Mucosa of descending colon (tissue), 3 donors: ENCODE measurements at places on chromosomes 4 and X. TPM values are rescaled to one million over a fixed set of nuclear protein-coding genes. Genes with fewer than 3 reads are reported as not detected.

DNA sequence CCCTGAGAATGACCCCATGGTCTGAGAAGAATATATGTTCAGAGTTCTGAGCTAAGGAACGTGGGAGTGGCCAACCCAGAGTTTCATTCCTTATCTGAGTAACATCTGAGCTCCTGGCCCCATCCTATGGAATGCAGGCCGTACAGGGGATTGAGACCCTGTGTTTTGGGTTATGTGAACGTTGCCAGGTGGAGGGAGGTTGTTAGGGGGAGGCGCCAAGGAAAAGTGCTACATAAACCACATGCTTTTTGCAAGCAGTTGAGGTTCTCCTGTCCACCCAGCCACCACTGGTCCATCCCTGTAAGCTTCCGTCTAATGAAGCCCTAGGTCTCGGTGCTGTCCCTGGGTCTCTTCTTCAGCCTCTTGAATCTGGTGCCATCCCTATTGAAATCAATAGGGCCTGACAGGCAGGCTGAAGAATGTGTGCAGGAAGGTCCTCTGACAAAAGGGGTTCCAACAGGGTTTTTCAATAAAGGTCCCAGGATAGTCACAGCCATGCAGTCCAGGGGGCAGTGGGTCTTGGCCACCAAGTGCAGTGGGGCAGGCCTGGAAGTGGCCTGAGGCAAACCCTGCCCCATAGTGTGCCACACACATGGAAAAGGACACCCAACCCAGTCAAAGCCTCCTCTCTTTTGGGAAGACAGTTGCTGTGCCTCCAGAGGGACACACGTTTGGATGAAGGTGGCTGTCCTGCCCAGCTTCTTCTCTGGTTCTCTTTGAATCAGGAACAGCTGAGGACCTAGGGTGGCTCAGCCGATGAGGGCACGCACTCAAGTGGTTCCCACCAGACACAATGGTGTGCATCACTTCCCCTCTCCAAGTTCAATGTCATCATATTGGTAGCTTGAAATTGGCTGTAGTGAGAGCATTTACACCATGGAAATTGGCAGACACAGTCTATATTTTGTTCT is 53.5 kb downstream of the HTRA3 start:
- DNase-seq: no peak

DNA sequence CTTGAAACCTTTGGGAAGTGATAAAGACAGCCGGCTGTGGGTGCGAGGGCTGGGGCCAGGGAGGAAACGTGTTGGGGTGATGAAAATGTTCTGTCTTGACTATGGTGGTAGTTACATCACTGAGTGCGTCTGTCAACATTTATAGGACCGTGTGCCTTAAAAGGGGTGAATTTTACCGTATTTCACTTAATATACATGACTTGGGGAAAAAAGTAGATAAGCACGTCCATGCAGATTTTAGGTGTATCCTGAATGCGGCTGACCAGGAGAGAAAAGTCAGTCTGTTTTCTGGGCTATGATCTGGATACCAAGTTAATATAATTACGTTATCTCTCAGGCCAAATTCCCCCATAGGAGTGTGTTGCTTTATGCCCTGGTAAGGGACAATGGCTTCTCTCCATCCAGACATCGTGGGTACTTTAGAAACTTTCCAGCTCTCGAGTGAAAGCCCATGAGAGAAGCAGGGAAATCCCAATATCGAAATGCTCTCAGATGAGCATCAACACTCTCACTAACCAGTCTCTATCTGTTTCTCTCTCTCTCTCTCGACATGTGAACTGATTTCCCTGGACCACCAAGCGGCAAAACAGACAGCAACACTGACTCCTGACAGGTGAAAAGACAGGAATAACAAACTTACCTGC is 71.5 kb downstream of the IRF2 start:
- DNase-seq: no peak

GRCh38 chrX:68750316-68750715 is 78.5 kb upstream of the EFNB1 start:
- DNase-seq: no peak

- no peak for DNase-seq
These were observed 34.3 kb upstream of the PROM1 start for GRCh38 chr4:16118090-16118489.

DNA sequence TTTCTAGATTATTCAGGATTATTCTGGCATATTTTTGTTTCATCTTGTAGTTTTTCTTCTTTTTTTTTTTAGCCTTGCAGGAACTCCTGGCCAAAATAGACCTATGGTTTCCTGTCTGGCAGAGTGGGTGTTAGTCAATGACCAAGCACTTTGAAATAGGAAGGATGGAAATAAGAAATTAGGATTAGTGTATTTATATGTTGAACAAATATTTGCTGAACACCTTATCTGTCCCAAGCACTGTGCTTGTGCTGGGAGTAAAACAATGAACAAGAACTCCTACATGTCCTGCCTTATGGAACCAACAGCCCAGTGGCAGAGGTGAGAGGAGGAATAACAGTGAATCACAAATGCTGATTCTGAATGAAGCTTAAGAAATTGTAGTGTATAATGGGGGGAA is 4.5 kb downstream of the MMRN1 start:
- DNase-seq: no peak

GRCh38 chr4:152900395-152900794 is 35.7 kb upstream of the FHDC1 start:
- DNase-seq: no peak

DNA sequence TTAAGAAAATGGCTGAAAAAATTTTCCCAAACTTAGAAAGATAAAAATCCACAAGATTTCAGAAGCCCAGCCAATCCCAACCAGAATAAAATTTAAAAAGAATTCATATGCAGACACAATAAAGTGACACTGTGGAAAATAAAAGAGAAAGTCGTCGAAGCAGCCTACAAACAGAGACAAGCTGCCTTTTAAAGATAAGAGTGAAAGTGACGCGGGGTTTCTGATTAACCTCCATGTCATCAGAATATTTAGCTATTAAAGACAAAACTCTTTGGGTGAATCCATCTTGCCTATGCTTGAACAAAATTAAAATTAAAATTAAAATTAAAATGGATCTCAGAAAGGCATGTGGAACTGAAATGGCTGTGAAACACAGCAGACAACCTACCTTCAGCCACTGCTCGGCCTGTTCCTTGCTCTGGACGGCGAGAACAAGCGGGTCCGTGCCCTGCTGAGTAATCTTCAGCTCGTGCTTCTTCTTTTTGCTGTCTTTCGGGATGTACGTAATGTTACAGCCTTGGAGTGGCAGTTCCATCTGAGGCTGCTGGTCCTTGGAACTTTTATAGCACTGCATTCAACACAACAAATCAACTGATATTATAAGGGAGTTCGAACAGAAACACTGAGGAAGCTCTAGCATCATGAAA is 101.4 kb downstream of the AFAP1 start:
- no peak for DNase-seq

GRCh38 chr4:27176881-27177280 is 316.2 kb downstream of the STIM2 start:
- DNase-seq: no peak

DNA sequence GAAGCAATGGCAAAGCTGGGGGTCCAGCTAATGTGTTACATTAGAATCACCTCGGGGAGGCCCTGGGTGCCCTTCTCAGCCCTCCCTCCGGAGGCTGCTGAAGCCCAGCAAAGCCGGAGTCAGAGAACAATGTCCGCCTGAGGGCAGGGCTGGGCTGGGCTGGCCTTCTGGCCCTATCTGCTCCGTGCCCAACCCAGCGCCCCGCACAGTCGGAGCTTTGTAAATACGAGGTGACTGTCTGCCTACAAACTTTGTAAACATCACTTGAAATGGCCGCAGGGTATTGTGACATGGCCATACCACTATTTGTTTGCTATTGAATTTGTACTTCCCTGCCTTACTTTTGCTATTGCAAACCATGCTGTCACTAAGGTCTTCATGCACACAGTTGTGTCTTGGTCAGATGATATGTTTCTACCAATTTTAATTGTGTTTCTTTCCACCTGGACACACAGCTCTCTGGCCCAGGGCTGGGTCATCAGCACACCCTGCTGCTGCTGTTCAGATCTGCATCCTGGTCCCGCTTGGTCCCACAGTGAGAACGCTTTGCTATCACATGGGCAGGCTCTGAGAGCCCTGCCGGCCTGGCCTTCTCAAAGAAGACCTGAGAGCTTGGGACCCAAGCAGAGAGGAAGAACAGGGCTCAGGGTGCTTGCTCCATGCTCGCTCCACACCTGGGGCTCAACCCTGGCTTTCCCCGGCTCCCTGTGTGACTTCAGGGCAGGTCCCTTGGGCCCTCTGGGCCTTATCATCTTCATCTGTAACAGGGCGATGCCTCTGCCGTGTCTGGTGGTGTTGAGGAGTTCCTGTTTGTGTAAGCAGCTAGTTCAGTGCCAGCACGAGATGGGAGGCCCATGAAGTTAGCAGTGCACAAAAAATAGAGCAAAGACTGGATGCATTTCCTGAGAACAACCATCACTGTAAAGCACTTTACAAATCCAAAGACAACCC is 2.3 kb downstream of the S100P start:
- peak; percentile 71 for DNase-seq

- DNase-seq: no peak
These were observed 120.7 kb upstream of the ADGRL3 start for GRCh38 chr4:61079427-61079826.

GRCh38 chr4:20262221-20262620 is 10.5 kb downstream of the SLIT2 start:
- DNase-seq: no peak

GRCh38 chr4:164011791-164012190 is 517.3 kb downstream of the TMA16 start:
- no peak for DNase-seq

- no peak for DNase-seq
These were observed 19.8 kb downstream of the KLHL34 start for GRCh38 chrX:21638311-21638710.

- no peak for DNase-seq
These were observed 36.4 kb downstream of the PCDH7 start for GRCh38 chr4:30756553-30756952.

DNA sequence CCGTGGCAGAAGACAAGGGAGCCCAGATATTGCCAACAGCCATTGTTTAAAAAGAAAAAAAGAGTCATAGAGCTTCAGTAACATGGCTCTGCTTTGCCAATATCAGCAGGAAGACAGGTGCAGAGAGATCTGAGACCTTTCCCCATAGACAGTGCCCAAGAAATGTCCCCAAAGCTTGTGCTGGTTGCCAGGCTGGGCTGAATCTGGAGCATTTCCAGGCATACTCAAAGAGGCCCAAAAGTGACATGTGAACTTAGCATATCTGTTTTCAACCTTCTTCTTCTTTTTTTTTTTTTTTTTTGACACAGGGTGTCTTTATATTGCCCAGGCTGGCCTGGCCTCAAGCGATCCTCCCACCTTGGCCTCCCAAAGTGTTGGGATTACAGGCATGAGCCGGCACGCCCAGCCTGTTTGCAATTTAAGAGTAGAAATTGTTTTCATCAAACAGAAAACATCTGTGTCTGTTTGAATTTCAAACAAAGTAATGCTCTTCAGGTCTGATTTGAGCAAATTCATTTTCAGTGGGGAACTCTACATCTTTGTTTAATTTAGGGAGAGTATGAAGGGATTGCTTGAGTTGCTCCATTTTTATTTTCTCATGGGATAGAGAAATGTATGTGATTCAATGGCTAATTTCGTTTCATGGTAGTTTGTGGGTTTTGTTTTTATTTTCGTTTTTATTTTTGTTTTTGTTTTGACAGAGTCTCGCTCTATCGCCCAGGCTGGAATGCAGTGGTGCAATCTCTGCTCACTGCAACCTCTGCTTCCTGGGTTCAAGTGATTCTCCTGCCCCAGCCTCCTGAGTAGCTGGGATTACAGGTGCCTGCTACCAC is 56.6 kb upstream of the RBM47 start:
- DNase-seq: no peak

GRCh38 chr4:158169931-158170690 is 2.7 kb downstream of the GASK1B start:
- no peak for DNase-seq

DNA sequence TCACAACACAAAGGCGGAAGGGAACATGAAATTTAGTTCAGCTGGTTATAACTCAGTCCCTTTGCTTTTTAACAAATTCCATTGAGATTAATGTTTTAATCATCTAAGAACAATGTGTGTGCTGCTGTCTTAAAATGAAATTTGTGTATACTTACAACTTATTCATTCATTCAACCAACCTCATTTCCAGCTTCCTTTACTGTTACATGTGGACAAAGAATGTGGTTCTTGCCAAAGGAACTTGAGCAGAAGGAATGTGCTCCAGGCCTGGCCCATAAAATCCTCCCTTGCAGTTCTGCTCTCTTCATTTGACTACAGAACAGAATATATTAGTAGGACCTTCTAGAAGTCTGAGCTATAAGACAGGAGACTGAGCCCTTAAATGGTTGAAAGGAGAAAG is 176.8 kb upstream of the GLRA2 start:
- DNase-seq: no peak

- DNase-seq: no peak
These were observed 29.2 kb downstream of the PRRG1 start for GRCh38 chrX:37378404-37378803.

DNA sequence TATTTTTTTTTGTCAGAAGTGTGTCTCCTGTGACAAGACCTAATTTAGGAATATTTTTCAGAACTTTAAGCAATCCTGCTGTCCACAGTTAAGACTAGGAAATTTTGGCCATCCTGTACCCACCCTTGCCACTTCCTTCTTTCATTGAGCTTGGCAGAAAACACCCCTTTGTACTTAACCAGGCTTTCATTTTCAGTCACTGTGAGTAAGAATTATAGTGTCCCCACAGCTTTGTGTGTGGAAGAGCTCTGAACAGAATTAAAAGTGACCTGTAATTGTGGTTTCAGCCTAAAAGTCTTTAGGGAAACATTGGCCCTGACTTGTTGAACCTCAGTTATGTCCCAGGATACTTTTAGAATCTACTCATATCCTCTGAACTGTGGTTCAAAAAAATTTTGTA is 153.7 kb upstream of the BMP3 start:
- DNase-seq: no peak

DNA sequence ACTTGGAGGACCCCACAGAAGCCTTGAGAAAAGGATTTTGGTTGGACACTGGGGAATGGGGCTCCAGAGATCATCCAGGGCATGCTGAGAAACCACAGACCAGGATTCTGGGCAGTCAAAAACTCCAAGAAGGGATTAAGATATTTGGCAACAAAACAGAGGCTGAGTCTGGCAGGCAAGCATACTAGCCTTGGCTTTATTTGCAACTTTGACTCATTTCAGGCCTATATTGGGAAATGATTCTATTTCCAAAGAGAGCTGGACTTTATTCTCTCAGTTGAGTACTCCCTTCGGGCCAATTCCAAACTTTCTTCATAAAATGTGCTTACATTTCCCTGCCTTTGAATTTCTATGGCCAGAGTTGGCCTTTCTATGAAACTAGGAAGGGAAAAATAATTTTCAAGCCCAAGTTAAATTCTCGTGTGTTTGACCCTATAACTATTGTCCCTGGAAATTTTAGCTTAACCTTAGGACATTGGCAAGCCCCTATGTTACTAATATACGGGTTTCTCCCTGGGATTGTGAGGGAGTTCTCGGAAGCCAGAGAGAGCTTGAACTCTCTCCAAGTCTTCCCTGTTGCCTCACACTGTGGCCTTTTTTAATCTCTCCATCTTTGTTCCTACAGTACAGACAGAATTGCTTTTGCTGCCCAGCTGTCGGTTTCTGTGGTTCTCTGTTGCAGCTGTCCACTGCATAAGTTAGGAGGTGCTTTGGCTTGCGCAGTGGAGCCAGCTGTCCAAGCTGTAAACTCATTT is 112.6 kb upstream of the FAM9A start:
- peak; percentile 6 for DNase-seq

GRCh38 chrX:19343085-19343534 is 617 bp upstream of the PDHA1 start:
- DNase-seq: no peak

AR gene
- total RNA-seq: 0.49 TPM

ZFP42 gene
- total RNA-seq: not detected

CORIN gene
- 0.41 TPM for total RNA-seq

CASK gene
- total RNA-seq: 50.6 TPM

SLC25A5 gene
- 1,194 TPM for total RNA-seq

ADGRG4 gene
- total RNA-seq: 0.03 TPM

DSPP gene
- not detected for total RNA-seq
